ENCODE measurements at places on chromosomes 6 and 20.

DNA sequence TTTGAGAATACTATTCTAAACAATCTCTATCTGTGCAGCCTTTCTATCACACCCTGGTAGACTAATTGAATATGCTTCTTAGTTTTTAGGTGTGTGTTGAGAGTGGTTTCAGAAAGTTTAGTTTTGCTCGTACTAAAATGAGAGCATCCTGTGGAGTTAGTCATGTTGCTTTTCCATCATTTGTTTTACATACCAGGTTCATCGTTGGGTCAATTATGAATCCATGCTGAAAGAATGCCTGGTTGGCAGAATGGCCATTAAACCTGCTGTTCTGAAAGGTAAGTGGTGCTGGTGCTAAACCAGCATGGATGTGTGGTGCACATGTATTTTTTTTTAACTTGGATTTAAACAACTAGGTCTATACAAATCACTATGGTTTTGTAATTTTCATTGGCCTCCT is 49.3 kb downstream of the CYB5R4 start:
- no peak for DNase-seq

DNA sequence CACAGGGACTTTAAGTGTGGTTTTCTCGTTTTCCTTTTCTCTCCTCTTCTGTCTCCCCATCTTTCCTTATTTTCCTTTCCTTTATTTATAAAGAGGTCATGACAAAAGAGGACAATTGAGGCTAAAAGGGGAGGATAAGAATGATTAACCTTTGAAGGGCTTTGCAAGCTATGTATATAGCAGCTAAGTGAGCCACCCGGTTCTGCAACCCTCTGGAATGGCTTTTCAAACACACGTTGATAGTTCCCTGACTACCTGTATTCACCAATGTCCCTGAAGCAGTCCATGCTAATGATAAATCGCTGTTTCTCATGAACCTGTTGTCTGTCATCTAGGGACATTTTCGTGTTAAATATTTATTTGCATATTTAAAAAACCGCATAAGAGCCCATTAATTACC is 124.4 kb upstream of the RALGAPA2 start:
- no peak for DNase-seq

- DNase-seq = peak; percentile 53
Observed at GRCh38 chr6:56827908-56828649, 126.8 kb upstream of the BEND6 start.

DNA sequence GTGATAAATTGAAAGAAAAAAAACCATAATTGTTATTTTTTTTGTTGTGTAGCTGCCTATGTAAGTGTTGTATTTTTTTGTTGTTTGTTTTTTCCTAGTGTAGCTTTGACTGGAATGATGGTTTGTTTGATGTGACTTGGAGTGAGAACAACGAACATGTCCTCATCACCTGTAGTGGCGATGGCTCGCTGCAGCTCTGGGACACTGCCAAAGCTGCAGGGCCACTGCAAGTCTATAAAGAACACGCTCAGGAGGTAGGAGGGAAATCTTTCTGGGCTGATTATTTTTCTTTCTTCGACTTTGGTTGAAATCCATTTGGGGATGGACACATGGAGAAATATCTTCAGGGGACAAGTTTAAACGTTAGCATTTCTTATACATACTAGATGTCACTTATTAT is 3.8 kb downstream of the PEX7 start:
- DNase-seq = no peak

- no peak for DNase-seq
Observed at GRCh38 chr6:53634184-53634631, 31.3 kb downstream of the KLHL31 start.
